ENCODE measurements at places on chromosomes 1 and 21.
A peak's percentile ranks its signal among the peaks of the same experiment; 100 is the strongest.

DNA sequence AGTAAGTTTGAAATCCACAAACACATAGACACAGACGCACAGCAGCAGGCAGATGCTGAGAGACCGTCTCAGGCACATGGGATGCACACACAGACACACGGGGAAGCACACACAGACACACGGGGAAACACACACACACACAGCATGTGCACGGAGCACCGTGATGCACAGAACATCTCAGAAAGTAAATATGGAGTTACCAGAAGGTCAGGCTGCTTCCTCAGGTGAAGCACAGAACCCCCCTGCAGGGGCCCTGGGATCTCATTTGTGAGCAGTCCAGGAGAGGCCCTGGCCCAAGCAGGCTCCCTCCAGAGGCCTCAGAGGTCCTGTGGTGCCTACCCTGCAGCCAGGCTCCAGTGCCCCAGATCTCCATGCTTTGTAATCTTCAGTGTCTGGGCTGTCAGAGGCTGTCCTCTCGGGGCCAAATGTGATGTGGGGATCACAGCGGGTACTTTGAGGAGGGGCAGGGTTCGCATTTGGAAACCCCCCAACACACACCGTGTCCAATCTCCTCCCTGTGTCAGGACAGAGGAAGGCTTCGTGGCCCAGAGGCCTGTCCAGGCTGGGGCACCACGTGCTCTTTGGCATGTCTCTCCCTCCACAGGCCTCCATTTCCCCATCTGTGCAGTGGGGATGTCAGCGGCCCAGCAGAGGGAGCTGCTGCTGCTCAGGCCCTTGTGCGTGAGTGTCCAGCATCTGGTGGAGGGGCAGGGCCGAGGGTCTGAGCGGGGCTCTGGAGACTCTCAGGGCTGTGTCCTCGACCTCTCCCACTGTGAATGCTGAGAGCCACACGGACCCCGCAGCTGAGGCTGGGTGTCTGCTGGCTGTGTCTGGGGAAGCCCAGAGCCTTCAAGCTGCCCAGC is 23.0 kb upstream of the PRSS38 start:
- no peak for DNase-seq

DNA sequence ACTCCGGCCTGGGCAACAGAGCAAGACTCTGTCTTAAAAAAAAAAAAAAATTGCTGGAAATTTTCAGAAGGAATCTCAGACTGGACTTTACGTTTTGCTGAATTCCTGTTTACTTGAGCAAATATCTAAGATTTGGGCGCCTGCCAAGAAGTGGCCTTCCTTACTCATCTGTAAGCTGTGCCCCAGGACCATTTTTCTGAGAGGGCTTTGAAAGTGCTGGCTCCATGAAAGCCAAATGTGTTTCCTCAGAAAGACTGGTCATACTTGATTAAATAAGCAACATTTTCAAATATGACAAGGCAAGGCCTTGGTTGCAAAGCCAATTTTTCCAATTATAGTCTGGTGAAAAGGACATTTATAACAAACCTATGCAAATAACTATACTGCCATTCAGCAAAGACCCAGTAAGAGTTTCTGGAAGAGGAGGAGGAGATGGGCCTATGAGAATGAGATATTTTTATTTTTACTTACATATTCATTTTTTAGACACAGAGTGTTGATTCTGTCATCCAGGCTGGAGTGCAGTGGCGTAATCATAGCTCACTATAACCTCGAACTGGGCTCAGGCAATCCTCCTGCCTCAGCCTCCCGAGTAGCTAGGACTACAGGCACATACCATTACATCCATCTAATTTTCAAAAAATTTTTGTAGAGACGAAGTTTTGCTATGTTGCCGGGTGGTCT is 56.3 kb upstream of the HTR1D start:
- peak; percentile 85 for DNase-seq

DNA sequence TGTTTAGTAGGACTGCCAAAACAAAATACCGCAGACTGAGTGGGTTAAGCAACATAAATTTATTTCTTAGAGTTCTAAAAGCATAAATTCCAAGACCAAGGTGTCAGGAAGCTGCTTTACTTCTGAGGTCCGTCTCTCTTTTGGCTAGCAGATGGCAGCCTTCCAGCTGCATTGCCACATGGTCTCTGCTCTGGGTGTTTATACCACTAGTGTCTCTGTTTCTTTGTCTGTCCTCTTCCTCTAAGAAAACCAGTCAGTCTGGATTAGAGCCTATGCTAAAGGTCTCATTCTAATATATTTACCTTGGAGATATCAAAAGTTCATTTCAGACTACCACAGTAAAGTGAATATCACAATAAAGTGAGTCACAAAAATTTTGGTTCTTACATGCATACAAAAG is 519.8 kb downstream of the COL11A1 start:
- DNase-seq, result no peak

DNA sequence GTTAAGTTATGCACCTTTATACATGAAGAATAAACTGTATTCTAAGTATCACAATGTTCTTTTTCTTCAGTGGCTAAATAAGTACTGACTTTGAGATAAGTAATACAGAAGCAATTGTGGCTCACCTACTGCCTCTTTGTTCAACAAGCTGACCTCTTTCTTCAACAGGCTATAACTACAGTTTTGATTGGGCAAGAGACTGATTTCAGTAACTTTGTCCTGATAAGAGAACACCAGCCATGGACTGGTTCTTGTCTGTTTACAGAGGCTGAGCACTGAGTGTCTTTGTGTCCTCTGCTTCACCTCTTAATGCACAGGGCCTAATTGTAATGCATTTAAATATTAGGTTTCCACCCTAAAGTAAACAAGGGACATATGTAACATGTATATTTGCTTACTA is 34.6 kb upstream of the PDE4B start:
- DNase-seq, result no peak

GRCh38 chr1:222634180-222635013 is 16.5 kb downstream of the MIA3 start:
- DNase-seq, result peak; percentile 96

- DNase-seq, result peak; percentile 73
Observed at GRCh38 chr1:193211539-193211938, 25.1 kb upstream of the B3GALT2 start.

DNA sequence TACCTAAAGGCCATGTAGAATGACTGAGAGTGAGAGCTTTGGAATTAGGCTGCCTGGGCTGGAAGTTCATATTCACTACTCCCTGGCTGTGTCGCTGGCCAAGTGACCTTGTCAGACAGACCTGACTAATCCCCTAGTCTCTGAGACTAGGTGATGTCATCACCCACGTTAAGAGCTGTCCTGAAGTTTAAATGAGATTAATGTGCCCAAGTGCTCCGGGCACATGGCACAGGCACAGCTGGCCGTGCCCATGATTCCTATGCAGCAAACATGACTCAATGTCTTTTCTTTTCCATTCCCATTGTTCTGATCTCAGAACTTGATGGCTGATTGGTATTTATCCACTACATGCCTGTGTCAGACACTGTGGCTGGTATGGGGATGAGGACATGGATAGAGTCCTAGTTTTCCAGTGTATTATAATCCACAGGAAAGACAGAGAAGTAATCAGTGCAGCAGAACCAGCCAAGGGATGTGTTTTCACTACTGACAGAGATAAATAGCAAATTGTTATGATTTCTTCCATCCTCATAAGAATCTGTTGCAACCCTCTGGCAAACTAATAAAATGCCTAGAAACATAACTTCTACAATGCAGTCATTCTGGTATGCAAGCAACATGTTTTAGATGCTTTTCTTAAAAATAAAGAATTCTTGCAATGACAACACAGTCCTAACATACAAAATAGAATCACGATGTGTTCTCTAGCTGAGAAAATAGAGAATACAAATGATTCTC is 180.9 kb downstream of the PCP4 start:
- no peak for DNase-seq

- DNase-seq, result no peak
Observed at GRCh38 chr1:205536759-205537361, 32.4 kb downstream of the CDK18 start.

- no peak for DNase-seq
Observed at GRCh38 chr1:145795257-145795881, 28.5 kb downstream of the RNF115 start.

GRCh38 chr1:32255072-32256071 is 4.3 kb downstream of the LCK start:
- DNase-seq, result no peak

DNA sequence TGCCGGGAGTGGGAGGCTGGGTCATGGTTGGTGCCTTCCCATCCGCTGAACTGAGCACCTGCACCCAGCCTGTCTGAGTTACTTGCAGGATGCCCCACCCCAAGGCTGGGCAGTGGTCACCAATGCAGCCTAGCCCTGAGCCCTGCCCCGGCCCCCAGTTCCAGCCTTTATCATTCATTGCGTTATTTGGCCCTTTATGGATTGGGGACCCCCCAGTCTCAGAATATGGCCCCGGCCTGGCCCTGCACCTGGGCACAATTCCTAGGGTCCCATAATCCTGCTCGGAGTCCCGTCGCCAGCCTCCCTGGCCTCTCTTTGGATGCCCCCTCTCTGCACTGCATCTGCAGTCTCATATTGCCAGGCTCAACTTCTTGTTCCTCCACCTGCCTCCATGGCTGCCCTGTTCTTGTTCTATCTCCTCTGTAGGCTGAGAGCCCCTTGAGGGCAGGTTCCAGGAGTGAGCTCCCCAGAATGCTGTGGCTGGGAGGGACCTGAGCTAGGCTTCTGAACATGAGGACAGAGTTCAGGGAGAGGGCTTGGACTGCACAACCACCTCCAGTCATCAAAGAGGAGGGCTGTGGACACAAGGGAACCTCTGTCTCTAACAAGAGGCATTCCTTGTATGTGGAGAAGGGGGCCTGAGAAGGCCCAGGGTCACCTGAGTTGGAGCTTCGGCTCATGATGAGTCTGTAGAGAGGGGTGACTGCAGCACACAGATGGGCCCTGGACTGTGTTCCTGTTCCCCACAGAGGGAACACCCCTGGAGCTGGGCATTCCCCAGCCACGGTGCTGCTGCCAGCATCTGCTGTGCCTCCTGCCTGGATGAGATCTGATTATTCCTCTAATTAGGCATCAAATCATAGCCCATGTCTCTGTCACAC is 1.1 kb upstream of the KNCN start:
- no peak for DNase-seq

DNA sequence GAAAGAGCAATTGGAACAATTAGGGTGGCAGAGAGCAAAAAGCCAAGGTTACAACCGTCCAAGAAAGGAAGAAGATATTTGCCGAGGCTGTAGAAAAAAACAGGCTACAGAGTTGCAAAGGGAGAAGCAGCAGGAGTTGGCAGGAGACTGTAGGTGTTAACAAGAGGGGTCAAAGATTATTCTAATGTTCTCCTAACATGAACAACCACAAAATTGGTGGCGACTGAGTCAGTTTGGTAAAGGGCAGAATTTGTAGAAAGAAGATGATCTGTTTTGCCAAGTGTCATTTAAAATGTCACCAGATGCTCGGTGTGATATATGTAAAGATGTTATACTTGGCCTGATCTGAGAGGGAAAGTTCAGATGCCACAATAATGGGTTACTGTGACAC is 401 bp upstream of the PRUNE1 start:
- DNase-seq, result no peak

DNA sequence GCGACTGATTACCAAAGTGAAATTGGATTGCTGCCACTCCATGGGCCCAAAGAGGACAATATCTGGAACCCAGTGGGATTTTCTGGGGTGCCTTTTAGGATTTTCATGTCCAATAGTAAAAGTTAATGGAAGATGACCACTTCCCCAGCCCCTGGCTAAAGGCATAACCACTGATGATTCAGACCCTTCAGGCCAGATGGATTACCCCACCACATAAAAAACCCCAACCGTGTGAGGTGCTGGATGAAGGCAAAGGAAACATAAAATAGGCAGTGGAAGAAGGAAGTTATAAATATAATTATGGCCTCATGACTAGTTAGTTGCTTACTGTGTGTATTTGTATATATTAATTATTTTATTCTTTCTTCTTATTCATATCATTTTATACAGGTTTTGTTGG is 40.2 kb upstream of the IL10 start:
- DNase-seq, result no peak

GRCh38 chr1:219041818-219042217 is 131.9 kb upstream of the LYPLAL1 start:
- DNase-seq, result peak; percentile 98

DNA sequence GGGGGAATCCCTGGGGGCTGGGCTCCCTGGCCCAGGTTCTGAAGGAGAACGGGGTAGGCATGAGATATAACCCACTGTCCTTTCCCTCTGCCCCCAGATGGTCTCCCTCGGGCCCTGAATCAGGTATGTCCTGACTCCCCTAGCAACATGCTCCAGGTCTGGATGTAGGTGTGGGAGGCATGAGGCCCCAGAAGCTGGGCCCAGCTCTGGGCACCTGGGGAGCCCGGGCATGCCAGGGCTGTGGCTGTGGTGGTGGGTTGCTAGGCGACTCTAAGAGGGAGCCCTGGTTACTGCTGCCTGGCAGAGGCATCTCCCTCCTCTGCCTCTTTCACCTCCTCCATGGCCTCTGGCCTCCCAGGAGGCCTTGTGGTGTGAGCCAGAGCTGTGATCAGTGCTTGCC is 16.2 kb downstream of the FOXO6 start:
- DNase-seq, result no peak

GRCh38 chr1:170791941-170792340 is 128.0 kb downstream of the PRRX1 start:
- DNase-seq, result peak; percentile 19

GRCh38 chr1:58888833-58889232 is 105.0 kb upstream of the JUN start:
- DNase-seq, result no peak

- no peak for DNase-seq
Observed at GRCh38 chr1:182249201-182249676, 142.4 kb downstream of the GLUL start.

GRCh38 chr1:116716391-116716790 is 37.8 kb upstream of the CD2 start:
- no peak for DNase-seq

DNA sequence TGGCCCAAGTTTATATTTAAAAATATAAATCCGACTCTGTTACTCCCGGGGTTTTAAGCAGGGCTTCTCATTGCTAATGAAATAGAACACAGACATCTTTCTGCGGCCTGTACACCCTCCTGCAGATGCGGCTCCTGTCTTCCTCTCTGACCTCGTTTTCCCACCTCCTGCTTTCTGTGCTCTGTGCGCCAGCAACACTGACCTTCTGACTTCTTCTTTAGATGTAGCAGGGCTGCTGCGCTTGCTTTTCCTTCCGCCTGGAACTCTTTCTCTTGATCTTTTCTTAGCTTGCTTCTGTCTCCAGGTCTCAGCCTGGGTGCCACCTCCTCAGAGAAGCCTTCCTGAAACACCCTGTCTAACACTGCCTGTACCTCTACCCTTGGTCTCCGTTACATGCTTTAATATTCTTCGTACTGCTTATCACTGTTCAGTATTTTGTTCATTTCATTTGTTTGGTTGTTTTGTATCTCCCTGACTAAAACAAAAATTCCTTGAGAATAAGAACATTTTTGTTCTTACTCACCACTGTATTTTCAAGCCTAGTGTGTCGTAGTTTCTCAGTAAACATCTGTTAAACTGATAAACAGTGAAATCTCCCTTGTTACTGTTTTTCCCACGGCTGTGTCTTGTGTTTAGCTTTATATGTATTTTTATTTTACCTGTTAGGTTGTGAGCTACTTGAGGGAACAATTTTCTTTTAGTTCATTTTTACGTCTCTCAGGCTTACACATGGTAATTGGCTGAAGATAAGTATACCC is 79.0 kb downstream of the ST3GAL3 start:
- DNase-seq, result no peak

- DNase-seq, result no peak
Observed at GRCh38 chr1:26724118-26724517, 28.3 kb downstream of the ARID1A start.

- DNase-seq, result no peak
Observed at GRCh38 chr1:40985161-40985560, 5.7 kb downstream of the CTPS1 start.
